ENCODE measurements at places on chromosomes 7 and 10. TPM values are rescaled to one million over a fixed set of nuclear protein-coding genes. Genes with fewer than 3 reads are reported as not detected.
A peak's percentile ranks its signal among the peaks of the same experiment; 100 is the strongest.

CPEB3 gene
- total RNA-seq = 11.2 TPM

DNA sequence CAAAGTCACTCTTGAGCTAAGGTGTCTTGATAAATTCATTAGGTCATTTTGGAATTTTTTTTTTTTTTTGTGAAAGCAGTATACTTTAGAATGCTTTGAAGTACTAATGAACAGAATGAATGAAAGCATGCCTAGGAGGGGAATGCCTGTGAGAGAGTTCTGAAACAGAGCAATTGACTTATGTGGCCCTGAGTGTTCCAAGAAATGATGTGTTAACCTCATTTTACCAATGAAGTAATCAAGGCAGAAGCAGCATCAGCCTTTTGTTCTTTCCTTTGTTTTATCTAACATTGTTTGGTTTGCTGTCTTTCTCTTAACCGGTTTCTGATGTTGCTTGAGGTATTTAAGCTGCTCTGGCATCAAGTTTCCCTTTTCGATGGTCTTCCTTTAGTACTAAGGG, 154.6 kb upstream of the HGF start:
- DNase-seq = no peak

ADRA2A gene
- 0.58 TPM for total RNA-seq

EBLN1 gene
- not detected for total RNA-seq

DNA sequence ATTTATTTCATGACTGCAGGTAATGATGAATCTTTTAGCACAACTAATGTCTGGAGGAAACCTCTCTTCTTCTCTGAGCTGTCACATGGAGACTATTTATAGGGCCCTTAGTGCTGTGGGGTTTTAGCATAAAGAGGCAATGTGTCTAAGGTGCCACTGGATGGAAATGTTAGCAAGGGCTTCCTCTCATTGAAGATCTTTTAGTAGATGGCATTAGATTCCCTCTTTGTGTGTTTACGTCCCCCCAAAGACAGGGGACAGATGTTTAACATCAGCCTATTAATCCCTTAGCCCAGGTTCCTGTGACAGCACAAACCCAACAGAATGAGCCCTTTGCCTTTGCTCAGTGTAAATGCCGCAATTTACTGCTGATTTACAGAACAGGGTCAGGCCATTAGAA, 208.6 kb downstream of the SKAP2 start:
- no peak for DNase-seq

- no peak for DNase-seq
Measured at GRCh38 chr7:146115548-146115850, 1.1 kb upstream of the CNTNAP2 start.

DNA sequence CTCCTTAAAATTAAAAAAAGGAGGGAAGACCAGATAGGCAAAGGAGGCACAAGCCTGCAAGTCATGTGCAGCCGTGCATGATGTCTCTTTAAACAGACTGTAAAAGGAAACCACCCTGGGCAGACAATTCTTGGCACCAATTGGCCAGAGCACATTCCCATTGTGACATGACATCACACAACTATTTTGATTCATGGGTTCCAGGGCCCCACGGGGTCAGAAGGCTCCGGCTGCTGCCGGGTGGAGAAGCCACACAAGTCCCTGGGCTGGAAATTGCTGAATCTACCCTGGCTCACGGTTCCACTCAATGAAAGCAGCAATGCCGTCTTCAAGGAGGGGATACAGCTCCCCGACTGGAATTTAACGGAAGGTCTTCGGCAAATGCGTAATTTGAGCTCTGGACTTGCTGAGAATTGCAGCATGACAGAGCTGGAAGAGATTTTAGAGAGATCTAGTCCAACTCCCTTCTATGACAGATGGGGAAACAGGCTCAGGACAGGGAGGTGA, 140.5 kb downstream of the PRKAG2 start:
- DNase-seq = peak; percentile 44

DNA sequence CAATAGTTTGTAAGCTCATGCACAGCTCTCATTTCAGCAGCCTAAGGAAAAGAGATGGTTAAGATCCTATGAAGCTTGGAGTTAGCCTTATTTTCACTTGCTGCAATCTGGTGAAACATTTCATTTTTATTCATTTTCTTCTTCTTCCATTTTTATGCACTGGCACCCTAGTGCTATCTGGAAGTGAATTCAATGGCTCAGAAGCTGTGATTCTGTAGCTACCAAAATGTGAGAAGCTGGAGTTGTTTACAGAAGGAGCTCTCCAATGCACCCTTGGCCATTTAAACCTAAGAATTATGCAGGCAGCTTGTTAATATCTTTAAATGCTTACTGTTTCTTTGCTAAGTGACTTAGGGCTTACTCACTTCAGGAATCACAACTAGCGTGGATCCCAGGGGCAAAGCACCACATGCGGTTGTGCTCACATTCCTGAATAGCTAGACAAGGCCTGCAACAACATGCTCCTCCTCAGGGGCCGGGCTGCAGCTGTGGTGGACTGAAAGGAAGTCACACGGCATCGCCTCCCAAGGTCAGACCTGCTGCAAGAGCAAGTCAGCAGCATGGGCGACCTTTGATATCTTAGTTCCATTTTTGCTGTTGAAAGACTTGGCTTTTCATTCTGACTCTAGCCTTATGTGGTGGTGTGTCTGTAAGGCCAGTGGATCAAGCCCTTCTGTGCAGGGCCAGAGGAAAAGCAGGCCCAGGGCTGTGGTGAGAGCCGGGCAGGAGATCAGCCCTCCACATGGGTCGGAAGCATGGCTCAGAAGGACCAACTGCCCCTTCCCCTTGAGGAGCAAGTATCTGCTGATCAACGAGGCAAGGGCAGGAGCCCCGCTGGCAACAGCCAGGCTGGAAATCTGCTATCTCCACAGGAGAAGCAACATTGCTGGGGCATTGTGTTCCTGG, 91.9 kb upstream of the MBL2 start:
- DNase-seq = no peak

GRCh38 chr10:102769375-102770107, 25.8 kb downstream of the WBP1L start:
- no peak for DNase-seq

GRCh38 chr7:112581529-112581928, 100.7 kb downstream of the LSMEM1 start:
- no peak for DNase-seq

HSPA14 gene
- total RNA-seq = not detected

ADAM12 gene
- 0.43 TPM for total RNA-seq

GRCh38 chr10:98420786-98421185, 5.8 kb upstream of the PYROXD2 start:
- DNase-seq = no peak

- DNase-seq = no peak
Measured at GRCh38 chr10:27779462-27780015, 33.9 kb upstream of the MKX start.

Measured in stomach (tissue), 19 donors.